ENCODE measurements at places on chromosomes 3 and 15.

GRCh38 chr15:25059698-25060471, 105.1 kb downstream of the SNRPN start:
- DNase-seq = no peak

GRCh38 chr3:39892068-39892467, 82.7 kb downstream of the MYRIP start:
- no peak for DNase-seq

- DNase-seq = no peak
Observed at GRCh38 chr3:69878254-69878653, 121.3 kb upstream of the SAMMSON start.

DNA sequence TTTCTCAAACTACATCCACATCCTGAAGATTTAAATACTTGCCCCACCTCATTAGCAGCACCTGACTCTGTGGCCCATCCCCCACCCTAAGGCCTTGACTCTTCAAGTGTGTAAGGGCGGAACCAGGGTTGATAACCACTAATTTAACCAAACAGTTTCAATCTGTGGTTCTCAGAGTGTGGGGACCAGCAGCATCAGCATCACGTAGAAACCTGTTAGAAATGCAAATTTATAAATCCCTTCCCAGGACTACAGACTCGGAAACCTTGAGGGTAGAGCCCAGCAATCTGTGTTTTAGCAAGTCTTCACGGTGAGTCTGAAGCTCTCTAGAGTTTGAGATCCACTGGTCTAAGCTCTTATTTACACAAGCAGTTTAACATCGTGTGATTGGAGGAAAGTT, 12.4 kb downstream of the GNB4 start:
- no peak for DNase-seq

GRCh38 chr15:58522865-58523264, 91.1 kb downstream of the LIPC start:
- no peak for DNase-seq

GRCh38 chr3:32959371-32959770, 7.9 kb downstream of the CCR4 start:
- no peak for DNase-seq
